Erythroblast (primary cell): ENCODE measurements at places on chromosomes 7 and 10.
A peak's percentile ranks its signal among the peaks of the same experiment; 100 is the strongest.

DNA sequence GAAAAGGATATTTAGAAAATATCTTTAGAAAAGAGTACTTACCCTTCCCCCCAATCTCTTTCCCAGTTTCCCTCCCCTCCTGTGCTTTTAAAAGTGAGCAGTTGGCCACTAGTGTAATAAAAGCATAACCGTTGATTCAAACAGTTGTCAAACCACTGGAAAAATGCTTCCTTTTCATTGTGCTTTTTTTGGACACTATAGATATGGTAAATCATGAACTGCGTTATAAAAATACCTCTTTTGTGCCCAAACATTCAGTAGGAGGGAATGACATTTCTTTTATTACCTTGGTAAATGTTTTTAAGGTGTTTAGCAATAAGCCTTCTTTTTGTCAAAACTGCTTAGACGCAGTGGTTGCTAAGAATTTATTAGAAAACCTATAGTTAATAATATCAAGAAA, 232.4 kb downstream of the SLC25A13 start:
- DNase-seq = no peak

GRCh38 chr7:41449286-41449685, 253.6 kb downstream of the INHBA start:
- DNase-seq = no peak

- DNase-seq = no peak
Observed at GRCh38 chr10:106836933-106837663, 327.4 kb downstream of the SORCS1 start.

GRCh38 chr7:71361451-71362032, 229.6 kb downstream of the GALNT17 start:
- DNase-seq = no peak

DNA sequence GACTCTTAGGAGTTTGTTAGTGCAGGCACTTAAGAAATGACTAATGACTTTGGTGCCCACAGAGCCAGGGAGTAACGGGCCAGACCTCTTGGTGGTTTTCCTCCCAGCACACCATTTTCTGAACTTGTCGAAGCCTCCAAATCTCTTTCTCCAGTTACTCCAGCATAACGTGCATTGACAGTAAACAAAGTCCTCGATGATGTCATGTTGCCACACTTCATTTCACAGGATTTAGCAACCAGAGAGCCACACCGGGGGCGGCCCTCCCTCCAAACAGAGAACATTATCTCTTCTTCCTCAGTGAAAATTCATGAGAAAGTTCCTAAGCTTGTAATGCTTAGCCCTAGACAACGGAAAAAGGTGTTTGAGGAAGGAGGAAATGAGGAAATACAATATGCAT, 4.0 kb upstream of the SVOPL start:
- no peak for DNase-seq

DNA sequence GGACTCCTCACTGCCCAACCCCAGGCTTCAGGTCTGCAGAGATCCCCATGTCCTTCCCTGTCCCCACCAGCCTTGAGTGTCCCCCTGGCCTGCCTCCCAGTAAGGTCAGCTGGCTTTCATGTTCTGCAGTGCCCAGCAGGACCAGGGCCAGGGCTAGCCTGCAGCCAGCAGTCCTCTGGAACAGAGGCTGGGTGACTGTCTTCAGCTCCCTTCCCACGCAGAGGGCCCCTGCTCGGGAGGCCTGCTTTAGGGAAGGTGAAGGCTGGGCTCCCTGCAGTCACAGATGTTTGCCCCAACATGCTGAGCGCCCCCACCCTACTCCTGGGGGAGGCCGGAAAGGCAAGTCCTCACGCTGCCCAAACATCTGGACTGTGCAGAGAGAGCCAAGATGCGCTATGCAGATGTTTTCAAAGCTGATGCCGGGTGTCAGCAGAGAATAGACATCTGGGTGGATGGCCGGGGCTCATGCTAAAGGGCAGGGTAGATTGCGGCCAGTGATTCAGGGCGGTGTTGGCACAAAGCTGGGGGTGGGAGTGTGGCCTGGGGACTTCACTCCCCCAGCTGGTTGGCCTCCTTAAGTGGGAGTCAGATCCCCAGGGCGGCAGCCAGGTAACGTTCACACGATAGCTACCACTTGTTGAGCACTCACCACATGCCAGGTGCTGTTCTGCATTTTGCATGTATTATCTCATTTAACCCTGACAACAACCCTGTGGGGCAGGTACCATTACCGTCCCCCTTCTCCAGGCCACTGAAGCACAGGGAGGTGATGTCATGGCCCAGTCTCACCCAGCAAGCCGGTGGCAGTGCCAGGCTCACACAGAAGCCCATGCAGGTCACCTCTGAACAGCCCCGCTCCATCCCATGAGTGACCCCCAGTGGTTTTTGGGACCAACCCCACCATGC, 71.2 kb upstream of the COL13A1 start:
- DNase-seq = no peak

DNA sequence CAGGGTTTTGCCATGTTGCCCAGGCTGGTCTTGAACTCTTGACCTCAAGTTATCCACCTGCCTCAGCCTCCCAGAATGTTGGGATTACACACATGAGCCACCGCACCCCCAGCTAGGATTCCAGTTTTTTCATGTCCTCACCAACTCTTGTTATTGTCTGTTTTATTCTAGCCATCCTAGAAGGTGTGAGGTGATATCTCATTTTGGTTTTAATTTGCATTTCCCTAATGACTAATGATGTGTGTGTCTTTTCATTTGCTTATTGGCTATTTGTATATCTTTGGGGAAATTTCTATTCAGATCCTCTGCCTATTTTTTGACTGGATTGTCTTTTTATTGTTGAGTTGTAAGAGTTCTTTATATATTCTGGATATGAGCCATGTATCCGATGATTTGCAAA, 59.2 kb upstream of the ZMIZ2 start:
- no peak for DNase-seq

DNA sequence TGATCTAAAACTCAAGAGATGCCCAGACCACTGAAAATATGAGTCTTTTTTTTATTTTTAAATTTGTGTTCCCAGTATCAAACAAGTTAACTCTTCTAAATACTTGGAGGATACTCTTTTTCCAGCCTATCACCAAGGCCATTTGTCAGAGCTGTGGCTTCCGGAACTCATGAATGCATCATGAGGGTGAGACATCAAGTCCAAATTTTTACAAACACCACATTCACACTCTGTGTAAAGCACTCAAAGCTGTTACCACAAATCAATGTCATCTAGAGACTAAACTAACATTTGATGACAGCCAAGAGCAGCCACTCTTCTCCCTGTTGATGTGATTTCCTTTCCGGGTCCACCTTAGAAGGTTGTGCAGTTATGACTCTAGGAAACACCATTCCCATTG, 43.8 kb upstream of the ARID5B start:
- no peak for DNase-seq

DNA sequence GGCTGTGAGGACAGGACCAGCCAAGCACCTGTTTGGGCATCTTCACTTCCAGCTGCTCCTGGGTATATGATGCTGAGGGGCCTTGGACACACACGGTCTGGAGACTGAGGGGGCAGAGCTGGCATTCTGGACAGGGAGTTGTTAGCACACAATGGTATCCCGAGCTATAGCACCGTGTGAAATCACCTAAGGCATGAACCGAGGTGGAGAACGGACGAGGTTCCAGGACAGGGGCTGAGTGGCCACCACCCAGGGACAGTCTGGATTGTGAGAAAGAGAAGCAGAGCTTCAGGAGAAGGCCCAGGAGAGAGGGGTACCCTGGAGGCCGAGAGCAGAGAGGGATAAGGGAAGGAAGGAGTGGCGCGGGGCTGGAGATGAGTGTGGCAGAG, 571.8 kb downstream of the TCERG1L start:
- DNase-seq = no peak

DNA sequence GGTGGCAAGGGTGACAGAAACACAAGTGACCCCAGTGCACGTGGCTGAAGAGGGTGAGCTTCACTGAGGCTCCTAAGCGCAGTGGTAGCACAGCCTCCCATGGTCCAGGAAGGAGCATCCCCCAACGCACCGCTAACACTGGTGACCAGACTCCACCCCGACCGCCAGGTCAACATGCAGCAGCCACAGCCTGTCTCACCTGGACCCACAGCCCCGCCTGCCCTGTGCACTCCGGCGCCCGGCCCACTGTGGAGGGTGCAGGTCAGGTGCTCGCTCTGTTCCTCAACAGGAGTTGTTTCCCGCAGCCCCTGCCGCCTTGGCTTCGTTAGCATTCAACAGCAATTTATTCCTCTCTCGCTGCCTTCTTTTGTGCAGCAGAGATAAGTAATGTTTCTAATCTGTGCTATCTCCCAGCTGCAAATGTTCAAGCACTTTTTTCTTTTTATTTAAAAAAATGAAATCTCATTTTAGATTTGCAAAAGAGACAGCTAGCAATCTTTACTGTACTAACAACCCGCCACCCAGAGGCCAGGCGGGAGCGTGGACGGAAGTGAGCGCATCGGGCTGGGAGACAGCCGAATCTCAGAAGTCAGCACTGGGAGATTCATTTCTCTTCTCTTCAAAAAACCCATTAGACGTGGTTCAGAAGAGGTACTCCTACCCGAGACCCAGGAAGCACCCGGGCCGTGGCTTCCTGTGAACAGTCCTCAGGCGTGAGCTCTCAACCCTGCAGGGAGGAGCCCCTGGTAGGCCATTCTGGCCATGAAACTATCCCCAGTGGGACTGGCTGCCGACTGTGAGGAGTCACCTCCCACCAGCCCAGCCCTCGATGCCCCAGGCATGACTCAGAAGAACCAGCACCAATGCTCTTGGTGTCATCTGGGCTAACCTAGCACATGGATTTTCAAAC, 133.4 kb downstream of the MAD1L1 start:
- DNase-seq = no peak

GRCh38 chr7:28686418-28686800, 271.7 kb downstream of the TRIL start:
- DNase-seq = peak; percentile 2

- no peak for DNase-seq
Observed at GRCh38 chr7:53151496-53151895, 116.1 kb downstream of the POM121L12 start.

- DNase-seq = no peak
Observed at GRCh38 chr10:61905837-61906561, 4.5 kb downstream of the ARID5B start.

- no peak for DNase-seq
Observed at GRCh38 chr10:98611436-98611835, 164.7 kb upstream of the HPS1 start.

DNA sequence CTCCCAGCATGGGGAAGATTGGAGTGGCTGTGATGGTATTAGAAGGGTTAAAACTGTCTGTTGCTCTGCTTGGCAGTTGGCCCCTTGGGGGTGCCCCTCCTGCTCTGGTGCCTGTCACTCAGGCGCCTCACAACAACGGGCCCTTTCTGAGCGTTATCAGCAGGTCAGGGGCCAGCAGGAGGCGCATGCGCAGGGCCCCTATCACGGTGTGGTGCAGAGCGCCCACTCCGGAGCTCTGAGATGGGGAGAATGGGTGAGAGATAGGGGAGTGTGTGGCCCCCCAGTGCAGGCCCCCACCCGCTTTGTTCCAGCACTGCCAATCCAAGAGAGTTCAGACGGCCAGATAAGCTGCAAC, 24.8 kb downstream of the GBX1 start:
- DNase-seq = peak; percentile 79

DNA sequence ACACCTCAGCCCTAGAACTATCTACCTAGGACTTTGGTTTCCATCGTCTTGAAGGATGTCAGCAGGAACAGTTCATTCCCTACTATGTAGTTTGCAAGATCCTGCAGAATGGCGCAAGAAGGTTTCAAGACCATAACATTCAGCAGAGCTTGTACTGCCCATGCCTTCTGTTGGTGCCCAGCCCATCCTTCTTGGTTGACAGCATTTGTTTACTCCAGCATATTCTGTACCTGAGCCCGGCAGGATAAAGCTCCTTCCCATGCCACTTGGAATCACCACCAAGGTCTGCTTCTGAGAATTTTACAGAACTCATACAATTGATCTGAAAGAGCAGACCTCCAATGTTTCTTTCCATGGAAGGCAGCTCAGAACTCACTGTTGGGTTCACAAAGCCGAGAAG, 150.8 kb downstream of the ARID5B start:
- DNase-seq = no peak

DNA sequence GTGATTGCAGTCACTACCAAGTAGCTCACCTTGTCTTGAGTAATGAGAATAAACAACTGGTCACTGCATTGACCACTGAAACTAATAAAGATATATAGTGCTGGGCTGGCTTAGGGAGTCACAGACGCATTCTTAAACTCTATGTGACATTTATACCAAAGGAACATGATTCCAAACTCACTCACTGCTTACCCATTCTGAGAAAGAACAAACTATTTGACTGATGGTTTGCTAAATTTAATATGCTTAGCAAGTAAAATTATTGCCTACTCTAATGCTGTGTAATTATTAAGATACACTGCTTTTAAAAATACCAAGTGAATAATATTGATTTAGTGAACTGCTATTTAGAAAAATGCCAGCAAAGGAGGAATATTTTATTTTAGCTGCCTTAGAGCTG, 191.1 kb downstream of the LRMDA start:
- no peak for DNase-seq

- DNase-seq = no peak
Observed at GRCh38 chr7:105639667-105640493, 58.6 kb upstream of the EFCAB10 start.

- DNase-seq = no peak
Observed at GRCh38 chr10:1650542-1651269, 86.6 kb downstream of the ADARB2 start.

GRCh38 chr10:71865561-71866041, 14.6 kb upstream of the PSAP start:
- no peak for DNase-seq

- DNase-seq = no peak
Observed at GRCh38 chr10:102616066-102616770, 28.1 kb upstream of the TRIM8 start.

DNA sequence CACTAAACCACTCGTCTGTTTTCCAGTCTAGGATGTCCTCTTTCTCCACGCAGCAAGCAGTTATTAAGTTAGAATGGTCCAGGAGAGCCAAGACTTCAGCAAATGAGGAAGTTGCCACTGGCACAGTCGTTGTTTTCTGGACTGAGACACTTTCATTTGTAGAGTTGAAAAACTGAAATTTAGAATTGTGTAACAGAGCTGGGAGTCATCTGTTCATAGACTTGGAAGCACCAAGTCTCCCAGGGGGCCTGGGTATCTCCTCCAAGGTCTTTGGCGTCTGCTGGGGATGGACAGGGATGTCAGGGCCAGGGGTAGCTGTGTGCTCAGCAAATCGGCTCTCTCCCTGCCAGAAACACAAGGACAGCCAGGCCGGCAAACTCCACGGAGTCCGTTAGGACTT, 208.4 kb downstream of the FANK1 start:
- DNase-seq = no peak

- no peak for DNase-seq
Observed at GRCh38 chr7:84664626-84665025, 470.0 kb upstream of the SEMA3A start.

DNA sequence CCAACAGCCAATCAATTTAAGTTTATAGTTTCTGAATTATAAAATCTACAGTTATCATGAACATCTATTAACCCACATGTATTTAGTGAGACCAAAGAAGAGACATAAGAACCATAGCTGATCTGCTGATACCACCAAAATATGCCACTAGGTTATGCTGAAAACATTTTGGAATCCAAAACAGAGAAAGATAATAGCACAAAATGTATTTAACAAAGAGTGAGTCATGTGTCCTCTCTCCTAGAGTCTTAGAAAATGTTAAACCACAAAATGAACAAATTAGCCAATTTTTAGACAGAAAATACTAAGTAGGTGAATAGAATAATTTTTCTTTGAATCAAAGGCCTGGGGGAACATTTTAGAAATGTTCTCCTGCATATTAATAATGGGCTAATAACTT, 527.5 kb downstream of the GPAM start:
- DNase-seq = no peak
